ENCODE measurements at places on chromosomes 6 and 20. TPM values are rescaled to one million over a fixed set of nuclear protein-coding genes. Genes with fewer than 3 reads are reported as not detected.

Gene PLA2G7
- 2.8 TPM for total RNA-seq

Gene SYCP2
- total RNA-seq: 0.59 TPM

Gene TRIM15
- total RNA-seq: 6.5 TPM

Gene REM1
- not detected for total RNA-seq

Gene ENPP4
- total RNA-seq: 9.6 TPM

Gene ENPP3
- 0.15 TPM for total RNA-seq

Gene ADGB
- total RNA-seq: not detected

Gene ZSCAN12
- total RNA-seq: 0.81 TPM

Gene TOP1
- total RNA-seq: 190 TPM

Gene TPMT
- 10.1 TPM for total RNA-seq

Gene TCP1
- total RNA-seq: 447 TPM

Gene STMN3
- total RNA-seq: 138 TPM

Gene PRPF6
- total RNA-seq: 74.9 TPM

- H3K27me3 ChIP-seq: peaks cover 22% of the 10 kb centered on the region
- no peaks in the 10 kb centered on the region for H3K36me3 ChIP-seq
- no peaks in the 10 kb centered on the region for H3K4me1 ChIP-seq
- DNase-seq: no peak
- H3K4me3 ChIP-seq: no peak overlapping the region
- H3K27ac ChIP-seq: no peak overlapping the region
Observed at GRCh38 chr20:9551808-9552550, 37.6 kb downstream of the LAMP5 start.

- no peaks in the 10 kb centered on the region for H3K36me3 ChIP-seq
- H3K4me1 ChIP-seq: no peaks in the 10 kb centered on the region
- no peak for DNase-seq
- H3K27me3 ChIP-seq: no peaks in the 10 kb centered on the region
- H3K27ac ChIP-seq: no peak overlapping the region
Observed at GRCh38 chr6:167577891-167578361, 248.8 kb upstream of the AFDN start.

GRCh38 chr6:82597201-82597600, 233.6 kb downstream of the TPBG start:
- H3K4me1 ChIP-seq: no peaks in the 10 kb centered on the region
- no peaks in the 10 kb centered on the region for H3K27me3 ChIP-seq
- H3K4me3 ChIP-seq: no peak overlapping the region

- H3K27ac ChIP-seq: no peak overlapping the region
- H3K36me3 ChIP-seq: no peaks in the 10 kb centered on the region
- no peak overlapping the region for H3K4me3 ChIP-seq
- no peaks in the 10 kb centered on the region for H3K27me3 ChIP-seq
- no peak for DNase-seq
- H3K4me1 ChIP-seq: peaks cover 44% of the 10 kb centered on the region
Observed at GRCh38 chr6:16671302-16672289, 89.7 kb downstream of the ATXN1 start.

DNA sequence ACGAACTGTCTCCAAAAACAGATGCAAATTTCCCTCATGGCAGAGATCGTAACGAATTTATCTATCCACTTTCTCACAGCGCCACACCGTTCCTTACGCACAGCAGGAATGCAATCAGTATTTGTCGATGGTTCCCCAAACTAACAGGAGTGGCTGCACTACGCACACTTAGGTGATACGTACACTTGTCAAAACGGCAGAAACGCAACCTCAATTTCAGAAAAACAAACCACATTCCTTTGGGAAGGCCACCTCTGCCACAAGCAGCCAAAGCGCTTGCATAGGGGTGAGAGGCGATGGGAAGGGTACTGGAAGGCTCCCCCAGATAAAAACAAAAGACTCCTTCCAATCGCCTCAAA, 638 bp downstream of the MDN1 start:
- no peak for DNase-seq
- peaks cover 25% of the 10 kb centered on the region for H3K4me1 ChIP-seq
- H3K27me3 ChIP-seq: no peaks in the 10 kb centered on the region
- H3K36me3 ChIP-seq: no peaks in the 10 kb centered on the region

DNA sequence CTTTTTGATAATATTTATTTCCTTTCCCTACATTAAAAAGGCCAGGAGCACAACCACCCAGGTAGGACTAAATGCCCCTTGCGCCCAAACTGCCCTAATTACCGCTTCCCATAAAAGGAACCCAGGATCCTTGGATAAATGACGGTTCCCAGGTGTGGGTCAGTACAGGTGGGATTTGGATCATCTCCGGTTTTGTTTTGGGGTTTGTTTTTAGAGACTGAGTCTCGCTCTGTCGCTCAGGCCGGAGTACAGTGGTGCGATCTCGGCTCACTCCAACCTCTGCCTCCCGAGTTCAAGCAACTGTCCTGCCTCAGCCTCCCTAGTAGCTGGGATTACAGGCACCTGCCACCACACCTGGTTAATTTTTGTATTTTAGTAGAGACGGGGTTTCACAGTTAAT, 28.4 kb downstream of the ZNF217 start:
- no peaks in the 10 kb centered on the region for H3K4me1 ChIP-seq
- no peak overlapping the region for H3K4me3 ChIP-seq
- peaks cover 1% of the 10 kb centered on the region for H3K36me3 ChIP-seq
- no peaks in the 10 kb centered on the region for H3K27me3 ChIP-seq
- no peak overlapping the region for H3K27ac ChIP-seq
- DNase-seq: no peak

DNA sequence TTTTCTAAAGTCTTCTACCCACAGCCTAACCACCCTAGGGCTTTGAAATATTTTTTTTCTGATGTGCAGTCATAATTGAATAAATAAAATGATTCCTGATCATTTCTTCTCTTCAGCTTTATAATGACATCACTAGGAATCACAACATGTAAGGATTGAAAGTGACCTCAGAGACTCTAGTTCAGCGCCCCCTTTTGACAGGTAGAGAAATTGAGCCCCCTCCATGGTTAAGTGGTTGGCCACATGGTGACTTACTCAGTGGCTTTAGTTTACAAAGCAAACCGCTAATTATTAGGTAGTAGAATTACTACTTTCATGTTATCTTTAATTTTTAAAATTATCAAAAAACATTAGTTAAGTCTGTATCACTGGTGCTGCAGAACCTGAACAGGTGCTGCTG, 13.3 kb upstream of the SLC2A12 start:
- no peak overlapping the region for H3K4me3 ChIP-seq
- no peak overlapping the region for H3K27ac ChIP-seq
- DNase-seq: peak; percentile 32

DNA sequence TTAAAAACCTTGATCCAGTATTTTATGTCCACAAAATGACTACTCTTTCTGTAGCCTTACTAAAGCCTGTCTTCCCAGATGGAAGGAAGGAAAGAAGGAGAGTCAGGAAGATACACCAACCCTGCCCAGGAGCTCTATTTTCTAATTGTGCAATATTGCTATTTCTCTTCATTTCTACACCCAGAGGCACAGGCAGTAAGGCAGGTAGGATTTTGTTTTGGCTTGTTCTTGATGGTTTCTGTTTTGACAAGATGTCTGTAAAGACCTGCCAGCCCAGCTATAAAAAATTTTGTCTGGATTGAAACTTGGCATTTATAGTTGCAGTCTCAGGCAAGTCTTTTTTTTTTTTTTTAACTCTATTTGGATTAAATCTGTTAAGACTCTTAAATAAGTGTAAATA, 587.5 kb upstream of the ARID1B start:
- no peak for DNase-seq
- H3K4me3 ChIP-seq: no peak overlapping the region
- no peaks in the 10 kb centered on the region for H3K36me3 ChIP-seq
- H3K27ac ChIP-seq: no peak overlapping the region
- H3K4me1 ChIP-seq: no peaks in the 10 kb centered on the region
- no peaks in the 10 kb centered on the region for H3K27me3 ChIP-seq

GRCh38 chr20:51050531-51051075, 27.7 kb upstream of the KCNG1 start:
- no peak for DNase-seq
- H3K27me3 ChIP-seq: peaks cover 29% of the 10 kb centered on the region
- no peaks in the 10 kb centered on the region for H3K36me3 ChIP-seq
- H3K4me3 ChIP-seq: no peak overlapping the region
- H3K4me1 ChIP-seq: no peaks in the 10 kb centered on the region
- H3K27ac ChIP-seq: no peak overlapping the region

- peak overlapping the region; percentile 46 for H3K27ac ChIP-seq
- peak; percentile 79 for DNase-seq
- no peaks in the 10 kb centered on the region for H3K27me3 ChIP-seq
- H3K36me3 ChIP-seq: no peaks in the 10 kb centered on the region
Observed at GRCh38 chr20:9978397-9979004, 56.3 kb upstream of the ANKEF1 start.

DNA sequence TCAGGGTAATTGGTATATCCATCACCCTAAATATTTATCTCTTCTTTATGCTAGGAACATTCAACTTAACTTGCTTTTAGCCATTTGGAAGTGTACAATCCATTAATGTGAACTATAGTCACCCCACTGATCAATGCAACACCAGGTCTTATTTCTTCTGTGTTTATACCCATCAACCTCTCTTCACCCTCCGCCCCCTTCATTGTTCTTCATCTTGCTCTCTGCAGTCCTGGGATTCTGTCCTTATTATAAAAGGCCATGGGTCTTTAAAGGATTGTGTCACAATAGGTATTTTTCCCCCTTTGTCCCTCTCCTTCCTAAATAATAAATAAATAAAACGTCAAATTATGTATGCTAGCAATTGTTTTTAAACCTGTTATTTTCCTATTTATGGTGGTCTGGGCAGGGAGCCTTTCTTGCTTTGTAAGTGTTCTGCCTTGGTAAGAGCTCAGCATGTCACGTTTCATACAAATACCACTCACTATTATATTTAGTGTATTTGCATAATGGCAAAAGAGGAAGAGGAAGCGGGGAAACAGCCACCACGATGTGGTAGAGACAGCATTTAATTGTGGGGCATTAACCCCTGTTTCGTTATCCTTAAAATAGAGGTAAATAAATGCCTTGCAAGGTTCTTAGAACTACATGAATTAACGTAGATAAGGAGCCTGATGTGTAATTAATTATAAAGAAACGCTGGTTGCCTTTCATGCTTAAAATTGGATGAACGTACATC, 1.9 kb downstream of the ABRACL start:
- no peak overlapping the region for H3K27ac ChIP-seq
- DNase-seq: no peak
- no peaks in the 10 kb centered on the region for H3K36me3 ChIP-seq
- H3K4me3 ChIP-seq: no peak overlapping the region

DNA sequence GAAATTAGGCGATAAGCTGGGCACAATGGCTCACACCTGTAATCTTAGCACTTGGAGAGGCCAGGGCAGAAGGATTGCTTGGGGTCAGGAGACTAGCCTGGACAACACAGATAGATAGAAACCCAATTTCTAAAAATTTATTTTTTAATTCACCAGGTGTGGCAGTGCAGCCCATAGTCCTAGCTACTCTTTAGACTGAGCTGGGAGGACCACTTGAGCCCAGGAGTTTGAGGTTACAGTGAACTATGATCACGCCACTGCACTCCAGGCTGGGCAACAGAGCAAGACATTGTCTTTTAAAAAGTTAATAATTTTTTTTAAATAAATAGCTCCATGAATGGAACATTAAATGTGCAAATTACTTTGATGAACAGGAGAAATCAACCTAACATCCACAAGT, 8.2 kb downstream of the ZNF318 start:
- no peak for DNase-seq
- no peaks in the 10 kb centered on the region for H3K4me1 ChIP-seq
- H3K36me3 ChIP-seq: peaks cover 8% of the 10 kb centered on the region
- H3K27ac ChIP-seq: no peak overlapping the region
- no peak overlapping the region for H3K4me3 ChIP-seq

GRCh38 chr6:34673064-34673463, 23.5 kb downstream of the ILRUN start:
- H3K27me3 ChIP-seq: no peaks in the 10 kb centered on the region
- H3K36me3 ChIP-seq: no peaks in the 10 kb centered on the region
- peaks cover 27% of the 10 kb centered on the region for H3K4me1 ChIP-seq

DNA sequence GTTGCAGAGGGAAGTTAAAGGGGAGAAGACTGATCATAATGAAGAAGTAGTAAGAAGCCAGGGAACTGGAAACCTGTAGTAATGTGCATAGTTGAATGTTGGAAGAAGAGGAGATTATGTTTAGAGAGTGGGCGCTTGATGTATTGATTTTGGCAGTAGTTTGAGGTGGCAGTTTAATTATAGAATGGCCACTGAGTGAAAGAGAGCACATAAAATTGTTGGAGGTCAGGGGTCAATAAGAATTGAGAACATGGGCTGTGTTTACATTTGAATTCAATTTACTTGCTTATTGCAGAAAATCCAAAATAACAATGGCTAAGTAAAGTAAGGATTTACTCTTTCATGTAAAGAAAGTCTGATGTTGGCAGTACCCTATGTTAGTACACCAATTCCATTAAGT, 15.7 kb downstream of the VTA1 start:
- no peaks in the 10 kb centered on the region for H3K4me1 ChIP-seq
- H3K4me3 ChIP-seq: no peak overlapping the region
- 0 out of 2 replicates have a peak, but pooled peaks cover 2% of the 10 kb centered on the region for H3K36me3 ChIP-seq
- H3K27ac ChIP-seq: no peak overlapping the region
- DNase-seq: no peak

GRCh38 chr6:117547688-117548621, 54.4 kb downstream of the GOPC start:
- H3K27ac ChIP-seq: peak overlapping the region; percentile 10
- DNase-seq: no peak
- H3K27me3 ChIP-seq: no peaks in the 10 kb centered on the region
- no peak overlapping the region for H3K4me3 ChIP-seq
- H3K4me1 ChIP-seq: peaks cover 30% of the 10 kb centered on the region
- 0 out of 2 replicates have a peak, but pooled peaks cover 13% of the 10 kb centered on the region for H3K36me3 ChIP-seq

- H3K4me1 ChIP-seq: no peaks in the 10 kb centered on the region
- peaks cover 55% of the 10 kb centered on the region for H3K27me3 ChIP-seq
- no peak overlapping the region for H3K4me3 ChIP-seq
- no peak overlapping the region for H3K27ac ChIP-seq
Observed at GRCh38 chr20:61764471-61765025, 301.1 kb downstream of the TAF4 start.

DNA sequence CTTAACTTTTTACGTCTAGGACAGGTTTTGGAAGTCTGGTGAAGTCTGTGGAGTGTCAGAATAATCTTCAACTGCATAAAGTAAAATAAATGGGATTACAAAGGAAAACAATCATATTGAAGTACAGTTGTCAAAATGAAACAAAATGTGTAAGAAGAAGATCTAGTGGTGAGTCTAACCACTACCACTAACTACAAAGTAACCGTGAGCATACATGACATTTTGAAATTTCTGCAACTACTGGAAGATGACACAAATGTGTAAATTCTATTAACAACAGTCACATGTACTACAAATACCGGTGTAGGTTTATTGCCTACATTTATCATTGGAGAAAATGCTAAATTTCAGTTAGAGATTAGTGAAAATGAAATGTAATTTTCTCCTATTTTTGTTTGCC, 29.7 kb downstream of the VPS52 start:
- no peak for DNase-seq
- no peaks in the 10 kb centered on the region for H3K36me3 ChIP-seq
- H3K4me3 ChIP-seq: no peak overlapping the region

GRCh38 chr6:17280552-17281090, 540 bp upstream of the RBM24 start:
- no peaks in the 10 kb centered on the region for H3K27me3 ChIP-seq
- H3K4me1 ChIP-seq: peaks cover 48% of the 10 kb centered on the region
- peak overlapping the region; percentile 80 for H3K4me3 ChIP-seq
- no peak overlapping the region for H3K27ac ChIP-seq
